NCI-H524 (cell line): ENCODE measurements at places on chromosomes 5 and 9.

DNA sequence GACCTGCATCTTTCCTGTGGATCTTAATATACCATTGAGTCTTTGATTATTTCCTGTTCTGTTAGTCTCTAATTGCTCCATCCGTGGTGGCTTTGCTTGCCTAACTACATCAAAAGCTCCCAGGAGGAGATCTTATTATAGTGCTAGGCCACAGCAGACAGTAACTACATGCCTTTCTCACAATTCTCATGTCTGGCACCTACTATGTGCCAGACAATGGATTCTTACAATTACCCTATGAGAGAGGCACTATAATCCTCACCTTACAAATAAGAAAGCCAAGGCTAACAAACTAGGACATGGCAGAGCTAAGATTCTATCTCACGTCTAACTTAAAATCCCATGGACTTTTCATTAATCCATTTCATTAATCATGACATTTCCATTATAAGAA, 70.3 kb upstream of the TARS1 start:
- no peak for DNase-seq

GRCh38 chr9:74120470-74120869, 376.7 kb upstream of the RORB start:
- DNase-seq = no peak

- DNase-seq = no peak
Measured at GRCh38 chr5:80194468-80194867, 61.4 kb downstream of the SERINC5 start.

GRCh38 chr5:130286971-130287370, 382.7 kb downstream of the CHSY3 start:
- no peak for DNase-seq

GRCh38 chr9:69134412-69134811, 39.7 kb upstream of the TJP2 start:
- no peak for DNase-seq
